ENCODE measurements at places on chromosomes 13 and 19.
A peak's percentile ranks its signal among the peaks of the same experiment; 100 is the strongest.

DNA sequence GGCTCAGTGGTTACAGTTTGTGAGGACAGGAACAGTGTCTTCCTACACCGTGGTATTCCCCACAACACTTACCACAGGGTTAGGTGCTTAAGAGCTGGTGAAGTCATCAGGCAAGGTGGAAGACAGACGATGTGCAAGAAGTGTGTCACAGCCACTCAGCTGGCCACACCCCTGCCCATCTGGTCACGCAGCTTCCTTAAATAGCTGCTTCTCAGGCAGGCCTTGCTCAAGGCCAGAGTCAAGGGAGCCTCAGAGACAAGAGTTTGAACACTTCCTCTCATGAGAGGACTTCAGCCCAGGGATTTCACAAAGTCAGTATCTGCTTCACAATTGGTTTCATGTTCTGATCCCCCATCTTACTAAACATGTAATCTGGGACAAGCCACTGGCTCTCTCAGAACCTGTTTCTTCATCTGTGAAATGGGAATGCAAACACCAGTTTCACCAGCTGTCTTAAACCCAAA lies 80.3 kb upstream of the FRY start:
- peak; percentile 72 for DNase-seq

DNA sequence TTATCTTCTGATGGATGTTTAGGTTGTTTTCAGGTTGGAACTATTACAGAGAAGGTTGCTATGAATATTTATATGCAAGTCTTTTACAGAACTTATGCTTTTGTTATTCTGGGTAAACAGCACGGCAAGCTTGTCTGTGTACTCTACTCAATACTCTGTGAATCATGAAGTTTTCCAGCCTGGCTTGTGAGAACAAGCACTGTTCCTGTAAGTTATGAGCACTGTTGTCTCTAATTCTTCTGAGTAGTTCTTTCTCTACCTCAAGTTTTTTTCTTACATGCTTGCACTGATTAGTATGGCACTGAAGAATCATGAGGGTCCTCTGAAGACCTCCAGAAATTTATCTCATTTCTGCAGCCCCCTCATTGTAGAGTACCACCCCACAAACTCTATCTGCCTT lies 496.9 kb downstream of the KCTD12 start:
- DNase-seq: no peak

DNA sequence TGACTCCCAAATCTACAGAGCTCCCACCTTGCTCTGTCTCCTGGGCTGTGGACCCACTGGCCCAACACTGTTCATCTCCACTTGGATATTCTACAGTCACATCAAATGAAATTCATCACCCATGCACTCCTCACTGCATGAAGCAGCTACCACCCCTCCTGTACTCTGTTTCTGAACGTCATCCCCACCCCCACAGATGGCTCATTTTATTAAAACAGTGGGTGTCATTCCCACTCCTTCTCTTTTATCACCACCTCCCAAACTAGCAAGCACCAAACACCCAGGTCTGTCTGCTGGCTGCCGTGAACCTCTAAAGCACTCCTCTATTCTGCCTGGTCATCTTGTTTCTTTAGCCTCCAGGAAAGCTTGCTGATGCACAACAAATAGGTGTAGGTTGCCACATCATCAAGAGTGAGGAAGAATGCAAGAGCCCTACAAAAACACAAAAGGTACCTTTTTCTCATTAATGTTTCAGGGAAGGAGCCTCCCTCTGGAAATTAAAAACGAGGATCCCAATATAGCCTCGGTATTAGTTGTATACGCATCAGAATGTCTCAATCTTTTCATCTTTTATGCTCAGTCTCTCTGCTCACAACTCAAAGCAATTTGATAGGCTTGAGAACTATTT lies 91.8 kb downstream of the MIPEP start:
- DNase-seq: no peak

GRCh38 chr13:109273326-109273751 lies 513.0 kb downstream of the IRS2 start:
- no peak for DNase-seq

GRCh38 chr19:10661946-10662345 lies 7.8 kb downstream of the ILF3 start:
- DNase-seq: no peak

GRCh38 chr19:6802336-6803035 lies 30.0 kb downstream of the VAV1 start:
- no peak for DNase-seq

DNA sequence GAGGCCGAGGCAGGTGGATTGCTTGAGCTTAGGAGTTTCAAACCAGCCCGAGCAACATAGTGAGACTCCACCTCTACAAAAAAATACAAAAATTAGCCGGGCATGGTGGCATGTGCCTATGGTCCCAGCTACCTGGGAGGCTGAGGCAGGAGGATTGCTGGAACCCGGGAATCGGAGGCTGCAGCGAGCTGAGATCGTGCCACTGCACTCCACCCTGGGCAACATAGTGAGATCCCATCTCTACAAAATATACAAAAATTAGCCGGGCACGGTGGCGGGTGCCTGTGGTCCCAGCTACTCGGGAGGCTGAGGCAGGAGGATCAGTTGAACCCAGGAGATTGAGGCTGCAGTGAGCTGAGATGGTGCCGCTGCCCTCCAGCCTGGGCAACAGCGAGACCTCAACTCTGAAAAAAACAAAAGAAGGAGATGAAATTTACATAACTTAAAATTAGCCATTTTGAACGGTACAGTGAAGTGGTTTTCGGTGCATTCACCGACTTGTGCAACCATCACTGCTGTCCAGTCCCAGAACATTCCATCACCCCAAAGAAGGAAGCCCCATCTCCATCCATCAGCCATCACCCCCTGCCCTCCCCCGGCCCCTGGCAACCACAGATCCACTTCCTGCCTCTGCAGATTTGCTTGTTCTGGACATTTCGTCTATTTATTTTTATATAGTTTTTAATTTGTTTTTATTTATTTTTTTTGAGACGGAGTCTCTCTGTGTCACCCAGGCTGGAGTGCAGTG lies 1.6 kb upstream of the AZU1 start:
- no peak for DNase-seq

DNA sequence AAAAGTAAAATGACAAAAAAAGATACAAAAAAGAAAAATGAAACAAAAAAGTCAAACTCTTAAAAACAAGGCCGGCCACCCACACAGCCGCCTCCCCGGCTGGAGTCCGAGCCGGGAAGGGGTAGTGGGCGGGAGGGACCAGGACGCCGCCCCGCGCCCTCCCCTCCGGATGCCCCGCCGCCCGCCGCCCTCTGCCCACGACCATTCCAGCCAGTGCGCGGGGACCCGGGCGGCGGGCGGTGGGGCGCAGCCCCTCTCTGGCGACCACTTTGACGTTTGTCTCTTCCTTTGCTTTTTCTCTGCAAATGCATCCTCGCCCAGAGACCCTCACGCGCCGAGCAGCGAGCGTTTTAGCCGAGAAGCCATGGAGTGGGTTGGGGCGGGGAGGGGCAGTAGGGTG lies 28.6 kb downstream of the ZBTB7A start:
- DNase-seq: no peak

- no peak for DNase-seq
Measured at GRCh38 chr13:97058391-97058790, 64.1 kb upstream of the OXGR1 start.

DNA sequence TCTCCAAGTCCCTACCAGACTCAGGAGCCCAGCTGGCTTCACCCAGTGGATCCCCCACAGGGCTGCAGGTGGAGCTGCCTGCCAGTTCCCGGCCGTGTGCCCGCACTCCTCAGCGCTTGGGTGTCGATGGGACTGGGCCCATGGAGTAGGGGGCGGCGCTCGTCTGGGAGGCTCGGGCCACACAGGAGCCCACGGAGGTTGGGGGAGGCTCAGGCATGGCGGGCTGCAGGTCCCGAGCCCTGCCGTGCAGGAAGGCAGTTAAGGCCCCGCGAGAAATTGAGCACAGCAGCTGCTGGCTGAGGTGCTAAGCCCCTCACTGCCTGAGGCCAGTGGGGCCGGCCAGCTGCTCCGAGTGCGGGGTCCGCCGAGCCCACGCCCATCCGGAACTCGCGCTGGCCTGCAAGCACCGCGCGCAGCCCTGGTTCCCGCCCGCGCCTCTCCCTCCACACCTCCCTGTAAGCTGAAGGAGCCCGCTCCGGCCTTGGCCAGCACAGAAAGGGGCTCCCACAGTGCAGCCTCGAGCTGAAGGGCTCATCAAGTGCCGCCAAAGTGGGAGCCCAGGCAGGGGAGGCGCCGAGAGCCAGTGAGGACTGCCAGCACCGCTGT lies 1771.1 kb downstream of the OLFM4 start:
- DNase-seq: no peak

DNA sequence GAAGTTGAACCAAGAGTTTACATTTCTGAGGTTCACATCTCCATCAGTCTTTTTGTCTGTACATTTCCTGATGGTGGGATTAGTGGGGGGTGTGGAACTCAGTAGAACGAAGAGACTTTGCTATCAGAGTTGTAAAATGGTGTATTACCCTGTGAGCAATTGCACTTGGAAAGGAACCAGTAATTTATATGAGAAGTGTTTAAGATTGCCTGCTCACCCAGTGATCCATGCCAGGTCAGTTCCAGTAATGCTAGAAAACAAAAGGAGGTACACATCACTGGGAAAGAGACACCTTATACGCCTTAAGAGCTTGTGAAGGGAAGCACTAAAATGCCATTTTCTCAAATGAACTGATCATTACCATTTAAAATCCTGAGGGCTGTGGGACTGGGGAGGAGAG lies 7.5 kb upstream of the DACH1 start:
- DNase-seq: no peak

GRCh38 chr19:11203194-11204075 lies 6.1 kb upstream of the KANK2 start:
- no peak for DNase-seq

DNA sequence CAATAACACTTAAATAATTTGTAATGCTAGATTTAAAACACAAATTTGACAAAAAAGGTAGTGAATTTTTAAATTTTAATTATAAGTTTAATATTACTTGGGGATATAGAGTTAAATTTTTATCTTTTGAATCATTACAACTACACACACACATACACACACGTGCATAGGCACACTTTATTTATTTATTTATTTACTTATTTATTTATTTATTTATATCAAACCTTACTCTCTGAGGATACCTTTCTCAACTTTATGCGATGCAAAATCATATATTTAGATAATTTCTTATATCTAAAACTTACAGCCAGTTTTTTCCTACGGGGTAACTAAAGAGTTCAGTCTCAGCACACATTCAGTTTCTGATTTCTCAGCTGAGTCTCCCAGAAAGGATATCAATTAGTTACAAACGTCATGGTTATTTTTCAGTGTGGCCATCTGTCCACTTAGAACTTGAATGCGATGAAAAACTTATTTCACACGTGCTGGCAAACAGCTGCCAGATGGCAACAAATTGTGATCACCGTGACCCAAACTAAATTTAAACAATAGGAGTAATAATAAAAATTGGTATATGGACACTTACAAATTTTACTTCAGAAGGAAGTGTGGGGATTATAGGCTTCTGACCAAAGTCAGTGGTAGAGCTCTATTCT lies 683.1 kb upstream of the PRR20A start:
- no peak for DNase-seq

DNA sequence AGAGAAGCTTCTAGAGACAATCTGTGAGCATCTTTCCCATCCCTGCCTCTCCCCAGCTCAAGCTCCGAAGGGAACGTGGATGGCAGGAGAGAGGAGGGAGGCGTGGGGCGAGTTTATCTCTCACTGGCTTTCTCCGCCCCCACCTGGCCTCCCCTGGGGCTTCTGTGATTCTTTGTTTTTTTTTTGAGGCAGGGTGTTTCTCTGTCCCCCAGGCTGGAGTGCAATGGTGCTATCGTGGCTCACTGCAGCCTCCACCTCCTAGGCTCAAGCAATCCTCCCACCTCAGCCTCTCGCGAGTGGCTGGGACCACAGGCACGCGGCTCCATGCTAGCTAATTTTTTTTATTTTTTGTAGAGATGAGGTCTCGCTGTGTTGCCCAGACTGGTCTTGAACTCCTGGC lies 23.0 kb downstream of the EFNA2 start:
- DNase-seq: no peak

DNA sequence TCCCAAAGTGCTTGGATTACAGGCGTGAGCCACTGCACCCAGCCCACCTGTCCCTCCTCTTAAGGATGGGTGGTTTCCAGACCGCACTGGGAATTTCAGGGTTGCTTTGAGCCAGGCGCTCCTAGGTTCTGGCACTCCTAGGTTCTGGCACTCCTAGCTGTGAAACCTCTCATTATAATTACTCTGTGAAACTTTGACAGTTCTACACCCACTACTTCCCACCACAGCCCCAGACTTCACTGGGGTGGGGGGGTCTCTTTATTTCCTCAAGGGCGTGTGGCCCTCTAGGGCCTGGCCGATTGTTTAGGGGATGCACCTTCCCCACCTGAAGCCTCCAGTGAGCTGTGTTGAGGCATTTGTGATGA lies 2.3 kb upstream of the ADAMTS10 start:
- DNase-seq: no peak

GRCh38 chr19:1425102-1425837 lies 12.9 kb upstream of the RPS15 start:
- DNase-seq: peak; percentile 74

- DNase-seq: no peak
Measured at GRCh38 chr13:99636728-99637353, 135.6 kb downstream of the TM9SF2 start.

DNA sequence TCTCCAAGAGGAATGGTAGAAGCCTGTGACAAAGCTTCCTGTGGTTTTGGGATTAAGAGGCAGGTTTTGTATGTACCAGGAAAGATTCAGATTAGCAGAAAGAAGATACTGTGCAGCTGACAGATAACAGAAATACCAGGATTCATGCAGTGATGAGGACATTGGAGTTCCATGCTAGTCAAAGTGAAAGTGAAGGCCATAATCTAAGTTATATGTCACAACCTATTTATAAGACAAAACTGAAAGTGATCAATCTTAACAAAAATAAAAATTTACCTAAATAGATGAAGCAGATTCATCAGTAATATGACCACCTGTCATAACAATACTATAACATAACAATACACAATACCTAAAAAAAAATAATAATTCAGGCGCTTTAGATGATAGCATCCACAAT lies 1305.2 kb upstream of the PCDH9 start:
- DNase-seq: no peak

GRCh38 chr13:98142380-98143156 lies at the start of gene FARP1:
Gene FARP1, plus strand, starts transcription at chr13:98143094. Its CDS starts 70,149 bp downstream, at chr13:98213243.
- no peak for DNase-seq

DNA sequence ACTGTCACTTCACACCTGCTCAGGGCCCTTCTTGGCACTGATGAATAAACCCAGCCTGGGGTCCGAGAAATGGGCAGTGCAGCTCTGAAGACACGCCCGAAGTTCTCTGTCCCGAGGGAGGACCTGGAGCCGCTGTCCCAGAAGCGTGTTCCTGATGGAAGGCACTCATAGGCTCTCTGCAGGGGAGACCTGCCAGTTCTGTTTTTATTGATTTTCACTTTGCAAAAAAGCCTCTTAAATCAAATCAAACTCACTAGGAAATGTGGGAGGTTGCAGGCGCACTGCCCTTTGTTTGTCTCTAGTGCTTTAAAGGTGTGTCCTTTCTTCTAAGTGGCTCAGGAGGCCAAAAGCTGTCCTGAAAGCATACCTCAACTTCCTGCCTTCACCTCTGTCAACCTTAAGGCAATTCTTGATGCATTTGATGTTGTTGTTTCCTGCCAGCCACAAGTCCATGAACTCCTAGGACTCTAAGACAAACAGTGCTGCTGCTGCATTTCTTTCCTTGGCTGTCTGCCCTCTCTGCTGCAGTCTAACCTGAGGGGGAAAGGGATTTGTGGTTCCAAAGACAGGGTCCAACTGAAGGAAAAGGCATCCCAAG lies 663.2 kb downstream of the UQCRFS1 start:
- no peak for DNase-seq
